ENCODE measurements at places on chromosomes 12 and 14.
A peak's percentile ranks its signal among the peaks of the same experiment; 100 is the strongest.

GRCh38 chr14:84804468-84804867, 725.5 kb upstream of the FLRT2 start:
- DNase-seq: no peak

- DNase-seq: no peak
These were observed 22.8 kb downstream of the GALNT8 start for GRCh38 chr12:4743046-4743445.

DNA sequence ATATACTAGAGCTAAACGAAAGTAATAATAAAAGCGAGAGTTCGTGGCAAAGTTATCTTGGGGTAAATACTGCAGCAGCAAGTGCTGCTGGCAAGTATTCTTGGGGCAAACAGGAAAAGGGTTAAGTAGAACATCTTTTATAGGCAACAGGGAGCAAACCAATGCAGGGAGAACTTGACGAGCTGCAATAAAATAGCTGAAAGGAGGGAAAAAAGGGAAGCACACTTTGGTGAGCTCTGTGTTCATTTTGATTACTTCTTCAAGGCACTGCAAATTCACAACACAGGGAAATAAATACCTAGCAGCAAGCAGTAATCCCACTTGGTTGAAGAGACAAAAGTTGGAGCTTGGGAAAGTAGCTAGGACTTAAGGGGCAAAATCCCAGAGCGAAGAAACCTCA, 42.3 kb upstream of the TTC7B start:
- DNase-seq: no peak

- no peak for DNase-seq
These were observed 60.4 kb downstream of the KITLG start for GRCh38 chr12:88519802-88520435.

GRCh38 chr12:132171293-132171967, 27.2 kb downstream of the NOC4L start:
- DNase-seq: no peak

DNA sequence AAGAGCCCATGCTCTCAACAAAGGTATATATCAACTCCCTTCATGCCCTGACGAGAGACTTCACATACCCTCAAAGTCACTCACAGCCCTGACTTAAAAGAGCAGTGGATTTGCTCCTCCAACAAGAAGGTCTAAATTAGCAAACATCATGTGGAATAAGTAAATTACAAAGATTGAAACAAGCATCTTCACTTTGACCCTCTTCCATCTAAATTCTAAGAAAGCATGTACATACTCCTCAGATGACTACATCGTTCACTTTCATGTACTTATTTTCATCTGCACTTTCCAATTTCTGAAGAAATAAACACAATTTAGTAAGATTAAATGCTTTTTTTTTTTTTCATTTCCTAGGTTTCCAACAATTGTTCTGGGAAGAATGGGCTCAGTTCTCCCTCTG, 38.6 kb upstream of the KRR1 start:
- no peak for DNase-seq

DNA sequence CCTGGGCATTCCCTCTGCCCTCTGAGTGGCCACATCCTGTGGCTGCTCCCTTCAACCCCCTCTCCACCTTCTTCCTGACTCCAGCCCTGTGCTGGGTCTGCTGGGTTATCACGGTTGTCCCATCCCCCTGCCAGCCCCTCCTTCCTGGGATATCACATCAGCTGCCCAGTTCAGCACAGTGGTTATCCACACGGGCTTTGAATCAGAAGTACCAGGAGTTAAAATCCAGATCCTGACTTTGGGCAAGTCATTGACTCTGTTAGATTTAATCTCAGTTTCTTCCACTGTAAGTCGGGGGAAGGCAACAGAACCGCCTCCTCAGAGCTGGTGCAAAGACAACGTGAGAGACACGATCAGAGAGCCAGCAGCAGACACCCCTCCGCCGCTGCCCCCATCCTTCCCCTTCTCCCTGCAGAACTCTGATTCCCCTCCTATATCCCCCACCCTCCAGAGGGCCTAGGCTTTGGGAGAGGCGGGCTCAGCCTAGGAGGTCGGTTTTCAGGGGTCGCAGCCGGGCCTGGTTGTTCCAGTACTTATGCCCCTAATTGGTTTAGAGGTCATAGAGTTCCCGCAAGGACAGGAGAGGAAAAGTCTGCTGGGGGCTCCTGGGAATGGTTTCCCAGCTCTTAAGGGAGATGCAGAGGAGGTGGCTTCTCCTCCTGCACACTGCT, 42.5 kb downstream of the PRIMA1 start:
- DNase-seq: no peak

DNA sequence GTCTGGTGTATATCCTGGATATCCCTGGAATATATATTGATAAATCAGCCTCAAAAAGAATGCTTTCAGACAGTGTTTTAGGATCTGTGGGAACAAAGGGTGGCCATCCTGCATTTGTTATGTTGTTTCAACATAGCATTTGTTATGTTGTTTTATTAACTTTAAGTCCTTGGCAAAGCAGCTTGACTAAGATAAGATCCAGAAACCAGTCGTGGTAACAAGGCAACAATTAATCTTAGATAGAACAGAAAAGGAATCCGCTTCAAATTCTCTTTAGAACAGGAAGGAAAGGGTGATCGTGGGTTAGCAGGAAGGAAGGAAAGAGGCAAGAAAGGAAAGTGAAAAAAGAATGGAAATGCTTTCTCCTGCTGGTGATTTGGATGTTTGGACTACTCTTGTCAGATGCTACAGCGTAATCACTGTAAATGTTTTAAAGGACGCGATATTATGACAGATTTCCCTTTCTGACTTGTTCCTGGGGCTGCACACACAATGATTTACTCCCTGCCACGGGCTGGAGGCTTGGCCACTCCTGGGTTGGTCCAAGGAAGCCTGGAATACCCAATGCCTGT, 443.3 kb downstream of the DPF3 start:
- DNase-seq: no peak

DNA sequence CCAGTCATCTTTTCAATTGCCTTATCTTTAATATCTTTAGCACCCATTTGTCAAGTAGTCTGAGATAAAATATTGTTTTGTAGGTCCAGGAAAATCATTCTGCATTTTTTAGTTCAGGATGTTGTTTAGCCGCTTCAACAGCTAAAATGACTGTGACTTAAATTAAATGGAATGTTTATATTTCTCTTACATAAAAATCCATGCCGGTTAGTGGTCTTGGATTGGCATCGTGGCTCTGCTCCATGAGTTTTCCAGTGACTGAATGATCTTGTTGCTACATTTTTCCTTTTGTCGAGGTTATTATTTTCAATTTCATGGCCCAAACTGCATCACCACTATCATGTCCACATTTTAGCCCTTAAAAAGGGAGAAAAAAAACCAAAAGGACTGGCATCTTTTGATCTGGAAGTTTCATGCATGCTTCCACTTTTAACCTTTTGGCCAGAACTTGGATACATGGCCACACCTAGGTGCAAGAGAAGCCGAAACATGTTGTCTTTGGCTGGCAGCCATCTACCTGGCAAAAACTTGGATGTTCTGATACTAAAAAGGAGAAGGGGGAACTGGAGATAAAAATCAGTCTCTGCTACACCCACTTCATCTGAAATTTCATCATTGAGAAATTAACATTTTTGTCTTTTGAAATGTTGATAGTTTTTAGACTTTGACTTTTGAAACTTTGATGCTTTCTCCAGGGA, 142.4 kb downstream of the OTOGL start:
- no peak for DNase-seq

DNA sequence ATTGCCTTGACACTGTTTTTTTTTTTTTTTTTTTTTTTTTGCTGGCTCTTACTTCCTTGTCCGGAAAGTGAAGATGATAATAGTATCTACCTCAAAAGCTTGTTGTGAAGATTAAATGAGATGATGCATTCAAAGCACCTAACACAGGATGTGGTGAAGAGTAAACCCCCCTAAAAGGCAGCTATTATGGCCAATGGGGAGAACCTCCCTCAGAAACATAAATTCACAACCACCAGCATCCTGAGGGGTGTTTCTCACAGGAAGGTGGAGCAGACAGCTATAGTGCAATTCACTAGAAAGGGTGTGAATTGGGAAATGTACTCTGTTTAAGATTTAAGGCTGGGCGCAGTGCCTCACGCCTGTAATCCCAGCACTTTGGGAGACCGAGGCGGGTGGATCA, 85.4 kb upstream of the CRY1 start:
- no peak for DNase-seq

GRCh38 chr12:122888232-122888752, 7.6 kb downstream of the VPS37B start:
- DNase-seq: peak; percentile 6

GRCh38 chr14:76097547-76097946, 54.2 kb upstream of the GPATCH2L start:
- no peak for DNase-seq

DNA sequence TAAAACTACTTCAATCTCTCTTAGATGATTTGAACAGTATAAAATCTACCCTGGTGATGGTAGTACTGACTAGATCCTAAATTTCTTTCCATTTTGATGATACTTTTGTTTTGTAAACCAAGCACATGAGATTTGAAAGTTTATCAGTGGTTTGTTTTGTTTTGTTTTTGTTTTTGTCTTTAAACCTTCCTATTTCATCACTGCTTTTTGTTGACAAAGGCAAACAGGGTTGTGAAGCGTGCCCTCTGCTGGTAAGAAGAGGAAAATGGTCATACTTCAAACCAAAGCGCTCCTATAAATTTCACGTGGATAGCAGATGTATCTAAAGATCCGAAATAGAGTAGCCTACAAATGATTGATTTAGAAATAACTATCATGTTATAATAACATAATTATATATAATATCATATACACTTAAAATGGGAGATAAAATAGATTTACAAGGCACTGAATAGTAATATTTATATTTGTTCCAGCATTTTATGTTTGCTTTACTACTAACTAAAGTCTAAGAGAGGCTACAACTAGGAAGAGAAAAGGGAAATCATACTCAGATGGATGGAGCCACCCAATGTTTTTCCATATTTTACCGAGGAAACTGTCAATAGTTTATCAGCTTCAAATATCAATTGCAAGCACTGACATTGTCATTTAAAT, 254.0 kb upstream of the USP15 start:
- DNase-seq: peak; percentile 5

DNA sequence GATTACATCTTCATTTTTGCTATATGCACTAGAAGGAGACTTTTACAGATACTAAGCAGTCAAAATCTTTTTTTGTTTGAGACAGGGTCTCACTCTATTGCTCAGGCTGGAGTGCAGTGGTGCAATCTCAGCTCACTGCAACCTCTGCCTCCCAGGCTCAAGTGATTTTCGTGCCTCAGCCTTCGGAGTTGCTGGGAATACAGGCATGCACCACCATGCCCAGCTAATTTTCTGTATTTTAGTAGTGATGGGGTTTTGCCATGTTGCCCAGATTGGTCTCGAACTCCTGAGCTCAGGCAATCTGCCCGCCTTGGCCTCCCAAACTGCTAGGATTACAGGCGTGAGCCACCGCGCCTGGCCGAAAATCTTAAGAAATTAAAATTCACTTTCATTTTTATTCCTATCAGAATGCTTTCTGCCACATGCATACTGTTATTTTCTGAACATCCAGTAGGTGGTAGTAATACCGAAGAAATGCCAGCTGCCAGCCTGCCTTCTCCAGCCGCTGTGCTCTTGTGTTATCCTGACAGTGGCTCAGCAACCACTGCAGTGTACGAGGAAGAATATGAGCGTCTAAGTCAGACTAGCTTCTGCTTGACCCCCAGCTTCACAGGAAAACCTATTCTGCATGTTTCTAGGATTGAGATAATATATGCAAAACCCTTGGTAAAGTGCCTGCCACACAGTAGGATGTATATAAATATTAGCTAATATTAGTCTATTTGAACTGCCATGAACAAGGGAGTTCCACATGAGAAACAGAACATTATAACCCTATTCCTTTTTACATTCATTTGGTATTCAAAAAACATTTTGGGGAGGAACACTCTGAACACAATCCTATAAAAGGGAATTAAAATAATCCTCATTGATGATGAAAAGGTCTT, 54.2 kb downstream of the RPAP3 start:
- DNase-seq: peak; percentile 17

DNA sequence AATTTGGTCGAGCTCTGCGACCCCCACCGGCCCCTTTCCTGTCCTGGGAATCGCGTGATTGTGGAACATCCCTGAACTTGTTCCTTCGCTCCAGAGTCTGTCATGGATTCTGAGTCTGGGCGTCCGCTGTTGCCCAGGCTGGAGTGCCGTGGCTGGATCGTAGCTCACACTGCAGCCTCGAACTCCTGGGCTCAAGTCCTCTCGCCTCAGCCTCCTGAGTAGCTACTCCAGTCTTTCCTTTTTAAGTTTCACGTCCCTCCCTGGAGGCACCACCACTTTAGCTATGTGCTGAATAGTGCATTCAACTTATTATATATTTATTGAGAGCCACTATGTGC, 698 bp downstream of the ACOT6 start:
- no peak for DNase-seq

- DNase-seq: peak; percentile 15
These were observed 4.6 kb upstream of the NGB start for GRCh38 chr14:77275601-77276017.

- DNase-seq: no peak
These were observed 461.0 kb downstream of the FOXG1 start for GRCh38 chr14:29227631-29228030.

Data from DMS 273 treated with DMSO at 0.1 percent for 48 hours (cell line).